ENCODE measurements at places on chromosomes 5 and 9.

- no peak for DNase-seq
These were observed 81.7 kb downstream of the MACROH2A1 start for GRCh38 chr5:135317286-135317685.

GRCh38 chr5:9376363-9377117 is 169.3 kb downstream of the SEMA5A start:
- peak; percentile 22 for DNase-seq

DNA sequence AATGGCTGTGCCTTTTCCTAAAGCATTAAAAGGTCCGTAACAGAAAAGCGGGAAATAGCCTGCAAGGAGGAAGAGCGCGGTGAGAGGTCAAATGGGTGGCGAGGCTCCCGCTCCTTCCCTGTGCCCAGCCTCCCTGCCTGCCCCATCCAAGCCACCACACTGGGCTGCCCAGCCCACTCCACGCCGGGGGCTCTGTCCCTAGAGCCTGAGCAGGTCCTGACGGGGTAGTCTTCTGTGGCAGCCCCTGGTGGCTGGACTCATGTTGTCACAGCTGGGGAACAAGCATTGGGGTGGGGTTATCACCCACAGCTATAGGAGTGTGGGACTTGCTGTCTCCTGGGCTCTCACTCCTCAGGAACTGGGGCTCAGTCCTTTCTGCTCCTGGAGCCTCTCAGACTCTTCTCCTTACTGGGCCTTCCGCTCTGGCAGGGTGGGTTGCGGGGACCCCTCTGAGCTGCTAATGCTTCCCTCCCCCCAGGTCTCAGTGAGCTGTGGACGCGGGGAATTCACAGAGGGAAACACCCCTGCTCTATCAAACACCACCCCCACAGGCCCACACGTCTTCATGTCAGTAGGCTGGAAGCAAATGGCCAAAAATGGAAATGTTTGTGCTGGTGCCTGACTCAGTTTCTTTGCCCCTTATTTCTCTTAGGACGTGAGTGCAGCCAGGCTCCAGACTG is 152.4 kb upstream of the PHYKPL start:
- no peak for DNase-seq

DNA sequence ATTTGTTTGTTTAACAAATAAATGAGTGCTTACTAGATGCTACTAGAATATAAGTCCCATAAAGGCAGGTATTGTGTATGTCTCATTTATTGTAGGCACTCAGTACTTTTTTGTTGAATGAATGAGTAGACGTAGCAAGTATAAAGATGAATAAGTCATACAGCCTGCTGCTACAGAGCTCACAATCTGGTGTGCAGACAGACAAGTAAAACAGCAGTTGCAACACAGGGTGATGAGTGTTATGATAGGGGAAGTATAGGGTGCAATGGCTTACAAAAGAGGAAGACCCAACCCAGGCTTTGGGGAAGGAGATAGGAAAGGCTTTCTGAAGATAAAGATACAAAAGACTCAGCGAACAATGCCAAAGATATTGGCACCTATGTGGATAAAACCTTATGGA is 47.7 kb downstream of the SH3RF2 start:
- peak; percentile 12 for DNase-seq

GRCh38 chr5:167071981-167072610 is 1219.3 kb upstream of the WWC1 start:
- no peak for DNase-seq

GRCh38 chr5:149550594-149551226 is 529 bp downstream of the CSNK1A1 start:
- DNase-seq: no peak

DNA sequence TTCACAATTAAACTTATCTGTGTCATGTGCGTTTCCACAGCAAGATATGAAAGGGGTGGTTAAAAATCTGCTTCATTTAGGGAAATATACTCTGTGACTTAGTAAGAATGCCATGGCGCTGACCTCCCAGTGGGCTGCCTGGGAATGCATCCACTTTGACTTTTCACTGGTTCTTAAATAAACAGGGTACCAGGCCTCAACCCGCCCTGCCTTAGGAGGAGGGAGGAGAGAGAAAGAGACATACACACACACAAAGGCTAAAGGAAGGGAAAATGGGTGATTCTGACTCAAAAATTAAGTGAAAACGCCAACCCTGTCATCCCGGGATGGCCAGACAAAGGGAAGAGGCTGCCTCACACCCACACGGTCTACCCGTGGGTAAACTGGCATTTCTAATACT is 122.1 kb downstream of the EBF1 start:
- DNase-seq: no peak

DNA sequence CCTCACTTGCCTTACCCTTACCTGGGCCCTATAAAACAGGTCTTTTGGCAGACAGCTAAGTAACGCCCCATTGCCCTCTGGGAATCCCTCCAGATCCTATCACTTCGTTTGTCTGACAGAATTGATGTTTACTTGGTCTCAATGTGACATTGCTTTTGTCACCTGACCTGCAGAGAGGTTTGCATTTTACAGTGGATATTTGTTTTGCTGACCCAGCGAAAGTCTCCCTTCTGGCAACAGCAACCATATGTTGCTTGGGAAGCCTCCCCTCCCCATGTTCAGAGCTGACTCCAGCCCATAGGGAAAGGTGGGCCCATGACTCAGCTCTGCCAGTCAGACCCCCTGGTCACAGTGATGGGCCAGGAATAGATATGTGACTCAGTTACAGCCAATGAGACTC is 54.0 kb upstream of the LARP1 start:
- DNase-seq: no peak

DNA sequence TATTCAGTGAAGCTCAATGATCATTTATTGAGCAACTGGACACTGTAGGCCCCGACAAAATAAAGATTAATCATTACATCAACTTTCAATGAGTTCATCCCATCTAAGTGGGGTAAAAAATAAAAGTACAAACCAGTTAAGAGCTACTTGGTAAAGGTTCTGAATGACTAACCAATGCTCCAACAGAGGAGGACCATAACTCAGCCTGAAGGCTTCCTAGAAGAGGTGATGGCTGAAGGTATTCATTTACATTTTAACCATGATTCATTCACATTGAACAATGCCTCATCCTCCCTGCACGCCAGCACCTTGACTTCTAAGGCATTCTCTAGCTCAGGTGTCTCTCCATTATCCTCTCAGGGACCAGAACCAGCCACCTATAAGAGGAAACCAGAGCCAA is 201.4 kb downstream of the ZNF462 start:
- no peak for DNase-seq

DNA sequence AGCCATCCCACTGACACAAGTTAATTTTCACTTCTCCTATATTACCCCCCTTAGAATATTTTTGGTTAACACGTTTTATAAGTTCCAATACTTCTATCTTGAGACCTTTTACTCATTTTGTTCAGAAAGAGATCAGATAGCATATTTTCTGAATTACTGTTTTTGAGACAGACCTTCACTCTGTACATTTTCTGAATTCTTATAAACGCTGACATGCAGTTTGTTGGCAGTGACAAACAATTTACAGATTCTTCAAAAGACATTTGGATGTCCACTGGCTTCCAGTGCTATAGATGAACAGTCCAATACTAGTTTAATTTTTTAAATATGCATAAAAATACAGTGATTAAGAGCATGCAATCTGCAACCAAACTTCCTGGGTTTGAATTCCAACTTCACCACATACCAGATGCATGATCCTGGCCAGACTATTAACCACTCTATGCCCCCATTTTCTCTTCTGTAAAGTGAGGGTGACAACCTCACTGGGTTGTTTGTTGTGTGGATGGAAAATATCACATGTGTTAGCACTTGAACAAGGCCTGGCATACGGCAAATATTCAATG is 142.1 kb downstream of the AGTPBP1 start:
- no peak for DNase-seq

- no peak for DNase-seq
These were observed 28.5 kb upstream of the RICTOR start for GRCh38 chr5:39102684-39103155.

GRCh38 chr9:97052735-97053134 is 13.8 kb upstream of the CTSV start:
- no peak for DNase-seq

DNA sequence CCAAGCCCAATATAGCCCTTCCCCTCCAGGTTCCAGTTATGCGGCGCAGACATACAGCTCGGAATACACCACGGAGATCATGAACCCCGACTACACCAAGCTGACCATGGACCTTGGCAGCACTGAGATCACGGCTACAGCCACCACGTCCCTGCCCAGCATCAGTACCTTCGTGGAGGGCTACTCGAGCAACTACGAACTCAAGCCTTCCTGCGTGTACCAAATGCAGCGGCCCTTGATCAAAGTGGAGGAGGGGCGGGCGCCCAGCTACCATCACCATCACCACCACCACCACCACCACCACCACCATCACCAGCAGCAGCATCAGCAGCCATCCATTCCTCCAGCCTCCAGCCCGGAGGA is 6.3 kb downstream of the NR4A3 start:
- no peak for DNase-seq

DNA sequence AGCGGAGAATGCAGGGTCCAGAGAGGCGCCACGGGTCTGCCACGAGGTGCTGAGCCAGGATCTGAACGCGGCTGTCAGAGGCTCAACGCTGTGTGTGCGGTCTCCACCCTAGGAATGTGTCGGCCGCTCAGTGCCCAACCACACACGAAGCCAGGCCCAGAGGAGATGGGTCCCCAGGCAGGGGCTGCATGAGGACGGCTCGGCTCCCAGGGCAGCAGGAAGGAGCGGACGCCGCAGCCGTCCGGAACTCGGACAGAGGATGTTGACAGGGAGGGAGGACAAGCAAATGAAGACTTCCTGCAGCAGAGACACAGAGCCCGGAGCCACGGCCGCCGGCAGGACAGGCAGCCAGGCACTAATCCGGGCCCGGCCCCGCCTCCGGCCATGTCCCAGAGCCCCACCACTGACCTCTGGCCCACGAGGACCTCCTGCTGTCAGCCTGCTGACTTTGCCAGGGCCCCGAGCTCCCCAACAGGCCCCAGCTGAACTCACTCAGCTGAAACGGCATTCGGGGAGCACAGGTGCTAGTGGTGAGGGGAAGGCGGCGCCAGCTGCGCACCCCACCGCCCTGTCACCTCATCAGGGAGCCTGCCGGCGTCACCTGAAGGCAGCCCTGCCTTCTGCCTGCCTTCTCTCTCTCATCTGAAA is 12.7 kb downstream of the VAV2 start:
- no peak for DNase-seq

GRCh38 chr9:71636143-71636839 is 132.0 kb downstream of the CEMIP2 start:
- DNase-seq: no peak

DNA sequence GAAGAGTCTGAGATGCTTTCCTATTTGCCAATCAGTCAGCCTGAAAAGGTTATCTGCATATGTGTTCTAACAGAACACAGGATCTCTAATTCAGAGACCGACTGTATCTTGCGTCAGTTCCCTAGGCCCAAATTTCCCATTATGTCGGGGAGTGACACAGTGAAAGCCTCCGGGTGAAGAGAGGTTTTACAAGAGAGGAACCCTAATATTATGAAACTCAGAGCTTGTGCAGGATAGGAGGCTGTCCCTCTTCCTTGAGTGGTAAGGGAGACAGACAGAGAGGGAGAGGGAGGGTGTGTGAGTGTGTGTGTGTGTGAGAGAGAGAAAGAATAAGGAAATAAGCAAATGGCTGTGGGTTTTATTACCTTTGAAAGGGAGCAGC is 1.9 kb downstream of the CD14 start:
- no peak for DNase-seq

DNA sequence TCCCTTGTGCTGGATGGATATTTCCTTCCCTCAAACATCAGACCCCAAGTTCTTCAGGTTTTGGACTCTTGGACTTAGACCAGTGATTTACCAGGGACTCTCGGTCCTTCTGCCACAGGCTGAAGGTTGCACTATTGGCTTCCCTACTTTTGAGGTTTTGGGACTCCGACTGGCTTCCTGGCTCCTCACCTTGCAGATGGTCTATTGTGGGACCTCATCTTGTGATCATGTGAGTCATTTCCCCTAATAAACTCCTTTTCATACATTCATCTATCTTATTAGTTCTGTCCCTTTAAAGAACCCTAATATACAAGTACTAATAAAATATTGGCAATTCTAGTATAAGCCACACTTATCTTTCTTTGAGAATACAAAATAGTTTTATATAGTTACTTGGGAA is 1078.9 kb downstream of the CDH12 start:
- DNase-seq: no peak

- DNase-seq: no peak
These were observed 188.2 kb downstream of the TRIO start for GRCh38 chr5:14331386-14331781.

DNA sequence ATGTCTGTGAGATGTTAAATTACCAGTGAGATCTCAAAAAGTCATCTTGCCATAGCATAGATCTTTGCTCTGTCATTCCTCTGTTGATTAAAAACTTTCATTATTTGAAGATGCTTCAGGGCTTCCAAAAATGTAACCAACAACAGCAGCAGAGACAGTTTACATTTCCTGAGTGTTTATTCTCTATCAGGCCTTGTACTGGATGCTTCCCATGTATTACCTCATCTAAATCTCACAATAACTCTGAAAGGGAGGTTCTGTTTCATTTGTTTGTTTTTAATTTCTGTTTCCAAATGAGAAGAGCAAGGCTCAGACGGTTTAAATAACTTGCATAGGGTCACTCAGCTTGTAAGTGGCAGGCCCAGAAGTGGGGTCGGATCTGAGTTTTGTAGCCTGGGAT is 45.2 kb downstream of the MRRF start:
- no peak for DNase-seq

Measured in epithelial cell of prostate (primary cell).